ENCODE measurements at places on chromosomes 13 and 19. TPM values are rescaled to one million over a fixed set of nuclear protein-coding genes. Genes with fewer than 3 reads are reported as not detected.

GRCh38 chr19:37770985-37771384 lies 8.4 kb downstream of the ZNF573 start:
- DNase-seq = no peak

DNA sequence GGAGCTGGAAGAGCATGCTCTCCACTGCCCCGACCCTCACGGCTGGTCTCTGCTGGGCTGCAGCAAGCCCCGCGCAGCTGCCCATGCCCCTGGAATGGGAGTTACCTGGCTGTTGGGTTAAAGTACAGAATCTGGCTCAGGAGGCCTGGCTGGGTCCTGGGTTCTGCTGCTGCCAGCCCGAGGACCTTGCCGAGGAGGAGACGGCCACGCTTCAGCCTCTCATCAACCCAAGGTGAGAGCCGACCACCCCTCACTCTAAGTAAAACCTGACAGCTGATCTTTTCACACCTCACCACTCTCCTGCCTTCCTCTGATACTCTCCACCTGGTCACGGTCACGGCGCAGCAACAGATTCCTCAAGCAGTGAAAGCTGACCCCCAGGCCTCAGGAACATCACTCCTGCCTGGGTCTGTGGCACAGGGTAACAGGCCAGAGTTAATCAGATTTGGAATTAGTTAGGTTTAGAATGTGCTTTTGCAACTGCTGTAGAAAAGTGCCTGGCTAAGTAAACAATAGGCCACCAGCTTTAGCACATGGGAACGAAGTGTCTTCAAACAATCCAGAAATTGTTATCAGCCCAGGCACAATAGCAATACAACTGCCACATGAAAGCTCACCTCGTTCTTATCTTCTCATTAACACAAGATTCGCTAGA lies 20.5 kb downstream of the RAB20 start:
- DNase-seq = no peak

DNA sequence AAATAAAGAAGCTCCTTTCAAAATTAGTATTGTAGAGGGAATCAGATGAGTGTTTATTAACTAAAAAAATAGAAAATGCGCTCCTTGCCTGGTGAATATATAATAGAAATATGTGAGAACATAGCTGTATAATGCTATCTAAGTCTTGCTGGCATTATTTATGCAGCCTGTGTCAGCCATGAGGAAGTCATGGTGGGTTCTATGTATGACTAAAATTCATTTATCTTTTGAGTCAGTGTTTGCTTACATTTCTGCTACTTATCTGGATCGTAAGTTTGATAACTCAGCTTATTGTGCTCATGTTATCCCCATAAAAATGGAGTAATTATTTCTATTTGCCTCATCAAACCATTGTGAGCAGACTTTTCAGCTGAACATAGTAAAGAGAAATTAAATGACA lies 449.3 kb downstream of the OXGR1 start:
- no peak for DNase-seq

DNA sequence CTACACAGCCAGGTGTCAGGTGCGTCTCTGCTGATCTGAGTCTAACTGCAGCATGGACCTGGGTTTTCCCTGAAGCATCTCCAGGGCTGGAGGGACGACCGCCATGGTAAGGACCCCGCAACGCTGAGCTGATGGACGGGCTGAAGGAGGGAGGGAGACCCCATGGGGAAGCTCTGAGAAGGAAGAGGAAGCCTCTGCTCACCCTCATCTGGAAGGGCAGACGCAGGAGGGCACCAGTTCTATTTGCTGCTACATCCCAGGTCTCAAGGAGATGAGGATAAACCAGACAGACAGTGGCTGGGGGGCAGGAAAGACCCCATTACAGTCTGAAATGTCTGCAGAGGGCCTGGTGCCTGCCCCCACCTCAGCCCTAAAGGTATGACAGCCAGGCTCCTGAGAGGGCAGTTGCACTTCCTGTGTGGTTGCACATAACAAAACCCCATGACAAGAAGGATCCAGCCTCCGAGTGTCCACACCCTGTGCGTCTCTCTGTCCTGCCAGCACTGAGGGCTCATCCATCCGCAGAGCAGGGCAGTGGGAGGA lies at the start of gene LILRA2:
Gene LILRA2 (plus strand): TSS at position 461 of the 543 bp plus-strand sequence. CDS start 89 bp downstream, outside the sequence.
- DNase-seq = no peak

TEX26 gene
- 2.0 TPM for polyA plus RNA-seq

DNA sequence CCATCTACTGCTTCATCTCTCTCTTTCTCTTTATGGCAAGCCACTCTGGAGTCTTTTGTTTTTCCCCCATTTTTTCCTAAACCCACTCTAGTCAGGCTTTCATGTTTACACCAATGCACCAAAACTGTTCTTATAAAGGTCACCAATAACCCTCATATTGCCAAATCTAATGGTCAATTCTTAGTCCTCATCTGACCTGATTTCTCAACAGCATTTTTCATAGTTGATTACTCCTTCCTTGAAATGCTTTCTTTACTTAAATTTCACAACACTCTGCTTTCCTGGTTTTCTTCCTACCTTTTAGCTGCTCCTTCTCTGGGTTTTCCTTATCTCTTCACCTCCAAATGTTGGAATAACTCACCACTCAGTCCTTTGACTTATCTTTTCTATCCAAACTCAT lies 47.9 kb downstream of the MICU2 start:
- no peak for DNase-seq

TICAM1 gene
- 5.6 TPM for polyA plus RNA-seq

DNA sequence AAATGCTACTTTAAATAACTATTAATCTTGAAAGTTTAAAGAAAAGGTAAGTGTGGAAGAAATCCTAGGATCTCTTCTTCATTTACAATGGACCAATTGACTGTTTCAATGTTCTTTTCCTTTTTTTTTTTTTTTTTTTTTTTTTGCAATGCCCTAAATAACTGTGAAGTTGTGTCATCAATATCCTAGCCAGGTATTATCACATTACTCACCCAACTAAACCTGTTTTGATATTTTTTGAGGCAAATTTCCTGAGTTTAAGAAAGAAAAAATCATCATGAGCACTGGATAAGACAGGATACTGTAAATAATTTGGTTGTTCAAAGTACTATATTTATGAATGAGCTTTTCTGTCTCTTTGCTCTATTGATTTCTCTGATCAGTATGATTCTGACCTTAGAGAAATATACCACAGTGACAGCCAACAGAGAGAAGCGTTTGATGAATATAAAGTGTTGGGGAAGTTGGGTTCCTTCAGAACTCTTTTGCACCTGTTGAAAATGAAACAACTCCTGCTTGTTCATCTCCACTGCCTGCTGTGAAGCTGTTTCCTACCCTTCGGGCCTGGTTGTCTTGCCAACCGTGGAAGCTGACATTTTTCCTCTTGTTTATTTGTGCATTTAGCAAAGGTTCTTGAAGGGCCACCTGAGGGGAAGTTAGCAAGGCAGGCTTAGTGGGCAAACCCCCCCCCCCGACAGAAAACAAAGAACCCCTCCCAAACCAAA lies 1220.5 kb upstream of the SLC10A2 start:
- DNase-seq = no peak

NKPD1 gene
- polyA plus RNA-seq = 0.12 TPM

GRCh38 chr13:53074114-53074513 lies 45.5 kb downstream of the OLFM4 start:
- DNase-seq = no peak

LSR gene
- 52.3 TPM for polyA plus RNA-seq

DNA sequence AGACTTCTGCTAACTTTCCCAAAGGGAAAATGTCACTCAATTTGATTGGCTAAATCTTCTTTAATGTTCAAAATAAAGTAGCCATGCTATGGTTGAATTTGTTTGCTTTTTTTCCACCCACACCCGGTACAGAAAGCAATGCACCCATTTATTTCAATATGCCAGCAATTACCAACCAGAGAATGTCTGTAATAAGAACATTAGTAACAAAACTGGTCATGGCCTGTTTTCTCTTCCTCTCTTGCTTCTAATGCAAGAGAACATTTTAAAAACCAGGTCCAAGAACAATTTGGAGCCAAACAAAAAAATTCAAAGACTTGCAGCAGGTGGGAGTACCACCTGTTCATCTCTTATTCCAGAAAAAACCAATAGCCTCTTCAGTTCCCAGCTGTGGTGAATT lies 1108.8 kb upstream of the PCDH20 start:
- no peak for DNase-seq

GRCh38 chr19:38183251-38183897 lies 40.6 kb downstream of the DPF1 start:
- no peak for DNase-seq

DNA sequence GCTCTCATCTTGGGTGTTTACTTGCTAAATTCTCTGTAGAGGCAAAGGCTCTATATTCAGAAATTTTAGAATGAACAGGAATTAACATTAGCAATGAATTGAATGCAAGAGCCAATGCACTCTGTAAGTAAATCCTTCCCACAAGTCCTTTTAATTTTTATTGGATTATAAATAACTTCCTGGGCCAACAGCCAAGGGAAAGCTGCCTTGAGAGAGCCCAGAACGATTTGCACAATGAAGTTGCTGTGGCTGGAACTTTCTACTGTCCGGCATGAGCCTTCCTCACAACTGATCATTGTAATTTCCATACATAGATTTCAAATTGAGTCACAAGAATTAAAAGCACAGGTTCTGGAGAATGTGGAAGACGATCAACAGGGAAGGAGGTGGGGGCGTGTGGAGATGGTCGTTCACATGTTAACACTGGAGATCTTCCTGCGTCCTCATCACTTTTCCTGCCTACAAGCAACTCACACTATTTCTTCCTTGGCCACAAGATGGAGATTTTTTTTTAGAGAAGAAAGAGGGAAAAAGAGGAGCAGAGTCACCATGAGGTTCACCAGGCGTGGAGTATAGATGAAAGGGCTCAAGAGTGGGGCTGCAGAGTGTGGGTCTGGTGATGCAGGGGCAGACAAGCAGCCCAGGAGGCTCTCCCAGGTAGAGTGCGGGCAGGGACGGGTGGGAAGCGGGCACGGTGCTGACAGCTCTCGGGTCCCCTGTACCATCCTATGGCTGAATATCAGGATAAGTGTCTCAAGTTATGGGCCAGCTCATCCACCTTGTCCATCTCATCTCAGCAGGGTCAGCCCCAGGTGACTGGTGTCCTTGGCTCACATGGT lies 110.7 kb downstream of the SOX1 start:
- peak; percentile 21 for DNase-seq

CEACAM3 gene
- polyA plus RNA-seq = not detected

DNA sequence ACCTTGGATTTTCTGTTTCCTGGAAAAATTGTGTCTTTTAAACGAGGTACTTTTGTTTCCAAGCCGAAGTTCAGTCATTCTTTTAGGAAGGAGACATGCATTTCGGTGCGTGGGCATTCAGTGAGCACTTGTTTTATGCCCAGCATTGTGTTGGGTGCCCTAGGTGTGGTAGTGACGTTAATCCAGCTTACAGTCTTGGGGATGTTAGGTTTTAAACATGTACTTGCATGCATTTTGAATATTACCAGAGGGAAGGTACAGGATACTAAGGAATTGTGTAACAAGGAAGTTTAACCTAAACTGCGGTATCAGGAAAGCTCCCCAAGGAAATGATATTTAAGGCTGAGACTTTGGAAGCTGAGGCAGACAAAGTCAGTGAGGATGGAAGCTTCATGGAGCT lies 66.3 kb downstream of the ARHGAP35 start:
- DNase-seq = no peak

GRCh38 chr19:41323430-41324125 lies 13.6 kb downstream of the CCDC97 start:
- no peak for DNase-seq

PSPN gene
- 2.9 TPM for polyA plus RNA-seq

MAP3K10 gene
- 13.1 TPM for polyA plus RNA-seq

GRCh38 chr19:35223084-35223790 lies 5.3 kb downstream of the FAM187B start:
- no peak for DNase-seq

DNA sequence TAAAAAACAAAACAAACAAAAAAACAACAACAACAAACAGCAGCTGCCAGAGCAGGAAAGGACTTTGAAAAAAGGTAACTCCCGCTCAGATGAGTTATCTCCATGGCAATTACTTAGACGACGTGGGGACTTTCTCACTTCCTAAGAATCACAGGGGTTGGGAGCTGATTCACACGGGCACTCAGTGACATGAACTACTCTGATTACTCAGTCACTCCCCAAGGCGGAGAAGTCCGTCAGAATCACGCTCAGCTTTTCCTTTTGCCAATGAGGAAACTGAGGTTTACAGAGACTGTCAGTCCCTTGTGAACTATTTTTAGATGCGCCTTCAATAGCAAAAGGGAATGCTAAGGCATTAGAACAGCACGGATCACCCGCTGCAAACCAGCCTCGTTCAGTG lies 32.3 kb upstream of the MATK start:
- no peak for DNase-seq

DNA sequence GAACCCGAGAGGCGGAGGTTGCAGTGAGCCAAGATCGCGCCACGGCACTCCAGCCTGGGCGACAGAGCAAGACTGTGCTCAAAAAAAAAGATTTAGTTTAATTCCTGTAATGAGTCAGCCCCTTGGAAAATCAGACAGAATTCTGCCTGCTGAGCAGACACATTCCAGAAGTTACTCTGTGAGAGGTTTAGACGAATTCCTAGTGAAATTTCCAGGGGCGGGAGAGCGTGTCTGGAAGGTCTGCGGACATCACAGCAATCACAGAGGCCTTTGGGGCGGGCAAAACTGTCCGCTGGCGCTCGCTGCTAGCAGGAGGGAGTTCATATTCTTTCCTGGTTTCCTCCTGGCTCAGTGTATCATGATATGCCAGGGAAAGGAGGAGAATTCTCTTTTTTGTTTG lies 17.5 kb downstream of the MISP start:
- no peak for DNase-seq

ZSCAN4 gene
- not detected for polyA plus RNA-seq

PRSS57 gene
- polyA plus RNA-seq = 0.40 TPM

DNA sequence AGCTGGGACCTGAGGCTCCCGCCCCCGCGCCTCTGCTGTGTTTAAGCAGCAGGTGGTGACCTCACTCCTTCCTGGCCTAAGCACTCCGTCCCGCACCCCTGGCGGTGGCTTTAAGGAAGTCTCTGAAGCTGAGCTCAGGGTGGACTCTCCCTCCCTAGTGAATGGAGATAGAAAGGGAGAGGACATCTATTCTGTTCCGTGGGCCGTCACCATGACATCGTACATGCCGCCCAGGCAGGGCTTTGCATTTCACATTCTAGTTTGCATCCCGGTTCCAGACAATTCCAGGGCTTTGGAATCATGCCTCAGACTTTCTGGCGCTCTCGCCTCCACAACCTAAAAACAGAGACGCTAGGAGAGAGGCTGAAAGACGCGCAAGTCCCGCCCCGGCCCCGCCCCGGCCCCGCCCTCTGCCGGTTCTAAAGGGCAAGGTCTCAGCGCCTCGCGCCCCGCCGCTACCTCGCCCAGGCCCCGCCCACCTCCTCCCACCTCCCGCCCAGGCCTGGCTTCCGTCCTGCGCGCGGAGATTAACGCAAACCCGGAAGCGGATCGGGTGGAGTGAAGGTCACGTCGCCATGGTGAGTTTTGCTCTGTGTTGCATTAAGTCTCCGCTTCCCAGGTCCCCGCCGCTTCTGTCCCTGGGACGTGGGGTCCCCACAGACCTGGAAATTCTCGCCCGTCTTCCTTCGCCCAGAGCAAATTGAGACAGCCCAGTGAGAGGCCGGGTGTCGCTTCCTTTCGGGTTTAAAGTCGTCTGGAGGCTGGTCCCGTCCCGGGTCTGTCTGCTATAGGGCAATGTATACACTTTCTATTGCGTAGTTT lies at the start of gene ZNF808:
Gene ZNF808 (plus strand): TSS at position 535 of the 822 bp plus-strand sequence. CDS start 15,617 bp downstream, outside the sequence.
- DNase-seq = peak; percentile 76

Data from right renal pelvis (tissue), 4 donors.